ENCODE measurements at places on chromosomes 5 and 9.

- no peak for DNase-seq
Observed at GRCh38 chr9:25850803-25851202, 172.6 kb upstream of the TUSC1 start.

GRCh38 chr9:17556255-17556654 is 22.6 kb upstream of the SH3GL2 start:
- no peak for DNase-seq

- no peak for DNase-seq
Observed at GRCh38 chr9:77152289-77152688, 25.0 kb upstream of the VPS13A start.

GRCh38 chr9:110835859-110836271 is 167.3 kb downstream of the MUSK start:
- DNase-seq = no peak

DNA sequence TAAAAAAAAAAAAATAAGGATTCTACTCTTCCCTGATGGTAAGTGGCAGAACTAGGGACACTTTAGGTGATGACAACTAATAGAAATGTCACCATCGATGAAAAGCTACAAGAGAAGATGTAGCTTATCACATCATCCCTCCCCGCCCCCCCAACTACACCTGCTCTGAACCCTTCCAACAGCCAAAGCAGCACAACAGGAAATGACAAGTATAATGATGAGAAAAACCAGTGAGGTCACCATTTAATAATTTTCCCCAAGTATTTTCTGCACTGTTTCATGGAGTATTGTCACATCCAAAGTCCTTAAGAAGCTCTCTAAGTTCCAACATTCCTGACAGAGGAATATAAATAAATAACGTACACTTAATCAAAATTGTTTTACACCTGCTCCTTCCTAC is 221.4 kb downstream of the EFNA5 start:
- DNase-seq = no peak

- DNase-seq = no peak
Observed at GRCh38 chr9:28651050-28651722, 1077.9 kb upstream of the C9orf72 start.

DNA sequence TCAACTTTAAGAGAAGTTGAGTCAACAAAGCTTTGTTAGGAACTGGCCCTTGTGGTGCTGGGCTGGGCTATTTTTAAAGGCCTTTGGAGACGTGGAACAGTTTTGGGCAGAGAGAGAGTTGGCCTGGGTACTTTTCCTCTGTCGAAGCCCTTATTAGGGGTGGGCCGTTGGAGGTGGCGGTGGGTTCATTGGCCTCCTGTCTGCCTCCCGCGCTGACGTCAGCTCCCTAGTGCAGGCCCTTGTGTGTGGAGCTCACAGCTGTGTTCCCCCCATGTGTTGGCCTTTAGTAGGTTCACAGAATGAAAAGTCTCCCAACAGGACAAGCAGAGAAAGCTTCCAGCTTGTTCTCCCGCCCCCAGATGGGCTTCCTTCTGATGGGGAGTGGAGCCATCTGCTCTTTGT is 2.7 kb downstream of the NCS1 start:
- DNase-seq = no peak

DNA sequence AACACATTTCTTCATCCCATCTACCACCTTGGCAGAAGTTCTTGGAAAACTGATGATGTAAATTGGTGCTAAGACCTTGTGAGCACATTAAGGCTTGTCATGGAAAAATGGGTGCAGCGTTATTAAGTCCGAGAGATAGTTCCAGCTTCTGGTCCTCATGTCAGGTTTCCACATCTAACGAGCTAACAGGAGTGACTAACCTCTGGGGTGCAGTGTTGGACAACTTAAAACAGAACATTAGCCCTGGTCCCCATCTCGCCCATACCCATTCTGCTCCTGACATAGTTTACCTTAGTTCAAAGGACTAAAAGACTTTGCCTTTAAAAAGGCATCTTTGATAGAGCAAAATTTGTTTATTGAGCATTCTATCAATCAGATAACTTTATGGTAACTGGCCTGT is 128.0 kb downstream of the SLC1A3 start:
- no peak for DNase-seq

DNA sequence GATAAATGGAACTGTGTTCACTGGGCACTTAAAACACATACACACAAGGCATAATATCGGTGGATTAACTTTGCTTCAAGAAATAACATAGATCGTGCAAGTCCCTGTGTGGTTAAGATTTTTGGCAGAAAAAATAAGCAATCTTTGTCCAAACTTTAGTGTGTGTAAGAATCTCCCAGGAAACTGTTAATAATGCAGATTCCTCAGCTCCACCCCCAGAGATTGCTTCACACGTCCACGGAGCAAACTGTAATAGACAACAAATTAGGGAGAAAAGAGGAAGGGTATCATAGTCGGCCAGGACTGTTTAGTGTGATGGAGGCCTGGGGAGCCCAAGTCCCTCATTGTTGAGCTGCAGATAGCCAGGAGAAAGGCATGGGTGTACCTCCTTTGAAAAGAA is 84.8 kb downstream of the PJA2 start:
- no peak for DNase-seq

DNA sequence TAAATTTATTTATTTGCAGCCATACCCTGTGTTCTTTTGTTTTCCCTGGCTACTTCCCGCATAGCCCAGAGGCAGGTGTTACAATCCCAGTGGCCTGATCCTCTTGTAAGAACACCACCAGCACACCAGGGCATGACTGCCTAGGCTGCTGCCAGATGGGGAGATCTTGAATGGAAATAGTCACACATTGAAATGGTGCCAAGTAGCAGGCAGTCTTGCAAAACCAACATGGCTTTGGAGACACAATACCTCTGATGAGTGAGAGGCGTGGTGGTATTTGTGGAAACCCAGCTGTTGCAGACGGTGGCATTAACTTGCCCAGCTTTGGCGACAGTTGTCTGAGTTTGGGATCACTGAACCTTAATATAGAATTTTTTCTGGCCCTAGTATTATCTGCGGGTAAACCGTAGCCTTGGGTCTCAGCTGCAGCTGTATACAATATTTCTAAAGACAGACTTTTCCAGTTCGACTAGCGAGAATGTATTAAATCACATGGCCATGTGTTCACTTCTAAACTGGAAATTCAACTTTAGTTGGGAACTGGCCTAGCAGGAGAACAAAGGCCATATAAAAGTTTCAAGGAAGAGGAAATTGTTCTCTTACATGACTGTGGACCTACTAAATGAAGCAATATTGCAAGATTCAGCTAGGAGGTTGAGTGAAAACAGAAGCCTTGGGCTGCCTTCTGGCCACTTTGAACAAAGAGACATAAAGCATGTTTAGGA is 277.0 kb downstream of the SMARCA2 start:
- no peak for DNase-seq

DNA sequence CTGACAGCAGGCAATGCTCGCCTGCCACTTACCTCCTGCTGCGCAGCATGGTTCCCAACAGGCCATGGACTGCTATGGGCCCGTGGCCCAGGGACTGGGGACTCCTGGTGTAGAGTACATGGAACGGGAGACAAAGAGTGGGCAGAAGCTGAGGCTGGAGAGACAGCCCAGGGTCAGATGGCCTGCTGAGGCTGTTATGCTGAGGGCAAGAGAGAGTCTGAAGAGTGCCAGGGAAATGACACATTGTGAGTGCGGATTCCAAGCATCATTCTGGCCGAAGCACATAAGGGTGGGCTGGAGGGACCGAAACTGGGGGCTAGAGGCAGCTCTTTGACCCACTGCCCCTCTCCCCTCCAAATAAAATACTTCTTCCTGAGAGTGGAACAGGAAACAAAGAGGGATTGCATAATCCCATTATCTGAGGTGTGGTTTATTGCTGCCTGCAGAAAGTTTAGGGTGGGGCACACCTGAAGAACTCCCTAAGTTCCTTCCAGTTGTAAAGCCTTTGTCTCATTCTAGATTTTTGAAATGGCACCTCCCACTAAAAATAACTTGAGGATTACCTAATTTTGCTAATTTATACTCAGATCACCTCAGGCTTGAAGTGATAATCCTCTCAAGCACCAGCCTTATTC is 158.1 kb downstream of the ATP10B start:
- no peak for DNase-seq

- no peak for DNase-seq
Observed at GRCh38 chr9:78923966-78924659, 627.2 kb downstream of the PSAT1 start.

GRCh38 chr5:142501890-142502289 is 177.1 kb upstream of the SPRY4 start:
- DNase-seq = no peak

GRCh38 chr5:16169550-16169949 is 10.0 kb downstream of the MARCHF11 start:
- no peak for DNase-seq

GRCh38 chr5:57033103-57033502 is 81.2 kb upstream of the MIER3 start:
- DNase-seq = no peak

DNA sequence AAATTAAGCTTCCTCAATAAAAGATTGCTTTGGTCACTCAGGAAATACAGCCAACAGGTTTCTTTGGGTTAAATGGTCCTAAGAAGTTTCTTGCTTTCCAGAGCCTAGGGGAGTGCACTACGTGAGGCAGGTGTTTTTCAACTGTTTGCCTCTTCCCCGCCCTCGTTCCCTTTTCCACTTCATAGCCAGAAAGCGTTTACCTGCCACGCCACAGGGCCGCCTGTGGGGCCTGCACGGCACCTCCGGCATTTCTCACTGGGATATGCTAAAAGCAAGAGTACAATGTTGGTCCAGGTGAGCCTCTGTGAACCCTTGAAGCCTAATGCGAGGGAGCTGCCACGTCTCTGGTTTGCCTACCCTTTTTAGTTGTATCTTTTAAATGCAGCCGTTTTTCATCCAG is 167.6 kb upstream of the OTULINL start:
- DNase-seq = no peak

GRCh38 chr9:100499460-100499859 is 26.5 kb downstream of the TMEFF1 start:
- DNase-seq = no peak

DNA sequence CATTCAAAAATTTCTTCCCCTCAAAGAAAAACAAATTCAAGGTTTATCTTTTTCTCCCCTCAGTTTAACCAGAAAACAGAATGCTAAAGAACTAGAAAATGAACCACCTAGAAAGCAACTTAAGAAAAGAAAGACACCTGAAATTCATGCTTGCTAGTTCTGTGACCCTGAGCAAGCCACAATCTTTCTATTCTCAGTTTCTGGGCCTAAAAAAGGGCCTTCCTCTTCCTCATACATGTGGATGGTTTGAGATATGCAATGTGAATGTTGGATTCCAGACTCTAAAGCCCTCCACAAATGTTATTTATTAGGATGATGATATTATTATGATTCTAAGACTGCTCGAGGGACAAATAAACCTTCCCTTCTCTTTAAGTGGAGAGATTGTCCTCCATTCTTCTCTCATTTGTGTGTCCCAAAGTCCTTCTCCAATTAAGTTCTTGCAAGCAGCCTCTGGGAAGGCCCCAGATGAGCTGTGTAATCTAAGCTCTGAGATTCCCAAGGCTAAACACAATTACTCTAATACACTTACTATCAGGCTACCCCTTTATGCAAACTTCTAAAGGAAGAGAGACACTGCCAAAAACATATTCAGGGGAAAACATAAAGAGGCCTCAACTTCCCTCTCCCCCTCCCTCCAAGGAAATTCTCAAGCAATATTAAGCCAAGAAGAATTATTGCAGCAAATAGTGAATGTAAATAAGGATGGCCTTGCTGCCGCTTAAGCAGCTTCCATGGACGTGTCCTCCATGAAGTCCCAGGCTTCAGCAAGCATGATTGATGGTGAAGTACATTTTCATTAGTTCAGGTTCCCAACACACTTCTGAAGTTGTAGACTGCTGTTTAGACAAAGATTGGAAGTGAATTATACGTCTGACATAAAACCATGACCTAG is 80.2 kb downstream of the PRKACG start:
- no peak for DNase-seq

DNA sequence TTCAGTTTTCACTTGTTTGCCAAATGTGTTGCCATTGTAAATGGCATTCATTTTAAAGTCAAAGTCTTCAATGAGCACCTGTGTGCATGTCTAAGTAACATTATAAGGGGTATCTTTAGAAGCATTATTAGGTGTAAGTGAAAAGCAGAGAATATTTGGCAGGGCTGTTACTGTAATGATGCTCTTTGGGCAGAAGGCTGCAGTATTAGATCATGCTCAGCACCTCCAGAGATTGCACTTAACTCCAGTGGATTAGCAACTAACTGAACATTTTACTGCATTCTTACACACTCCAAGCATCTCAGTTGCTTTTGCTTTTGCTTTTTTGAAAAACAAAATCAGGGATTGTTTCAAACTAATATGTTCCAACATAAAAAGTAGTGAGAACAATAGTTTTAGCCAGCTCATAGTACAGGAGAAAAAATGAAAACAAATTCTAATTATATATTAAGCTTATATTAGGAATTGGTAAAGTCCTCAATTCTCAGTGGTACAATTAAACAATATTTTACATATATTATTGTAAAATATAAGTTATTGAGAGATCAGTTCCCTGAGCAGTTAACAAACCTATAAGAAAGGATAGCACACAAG is 1740.9 kb upstream of the CDH9 start:
- DNase-seq = no peak

- no peak for DNase-seq
Observed at GRCh38 chr9:124708074-124708473, 63.0 kb downstream of the NR6A1 start.

- no peak for DNase-seq
Observed at GRCh38 chr9:124290743-124291554, 33.2 kb downstream of the NEK6 start.

GRCh38 chr5:69167929-69168328 is 979 bp downstream of the CCNB1 start:
- no peak for DNase-seq

GRCh38 chr5:73273379-73274050 is 100.5 kb downstream of the TMEM174 start:
- DNase-seq = no peak

DNA sequence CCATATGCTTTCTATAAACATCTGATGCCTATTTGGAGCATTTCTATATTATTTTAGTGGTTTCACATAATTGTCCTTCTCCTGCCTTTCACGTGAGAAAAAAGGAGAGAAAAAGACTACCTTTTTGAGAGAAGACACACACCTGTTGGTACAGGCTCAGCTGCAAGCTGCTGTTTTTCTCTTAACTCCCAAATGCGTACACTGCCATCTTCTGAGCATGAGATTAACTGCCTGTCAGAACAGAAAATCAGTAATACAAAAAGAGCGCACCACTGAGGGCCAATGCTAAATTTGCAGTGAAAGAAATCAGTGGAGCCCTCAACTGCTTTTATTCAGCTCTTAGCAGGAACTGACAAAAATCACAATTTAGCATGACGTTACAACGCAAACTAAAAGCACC is 54.9 kb downstream of the WDR41 start:
- DNase-seq = no peak

DNA sequence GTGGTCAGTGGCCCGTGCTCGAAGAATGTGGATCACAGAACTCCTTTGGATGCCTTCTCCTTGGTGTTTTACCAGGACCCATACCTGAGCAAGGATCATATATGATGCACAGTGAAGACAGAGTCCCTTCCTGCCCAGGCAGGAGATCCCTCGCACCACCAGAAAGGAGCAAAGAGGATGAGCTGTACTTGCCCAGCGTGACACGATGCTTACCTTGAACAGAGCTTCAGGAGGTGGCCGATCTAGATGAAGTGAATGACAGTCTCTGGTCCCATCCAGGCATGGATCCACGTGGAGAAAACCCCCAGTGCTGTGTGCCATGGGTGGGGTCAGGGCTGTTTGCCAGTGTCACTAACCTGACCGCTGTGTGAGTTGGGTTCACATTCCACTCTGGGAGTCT is 455.4 kb downstream of the GADD45G start:
- DNase-seq = no peak

Data from stimulated activated CD4-positive, alpha-beta T cell treated with anti-CD3 and anti-CD28 coated beads, Interleukin-1b, Interleukin-23, amount 100 ng/mL, for 1 hour (primary cell).